ENCODE measurements at places on chromosomes 11 and 22. TPM values are rescaled to one million over a fixed set of nuclear protein-coding genes. Genes with fewer than 3 reads are reported as not detected.

RIMBP3C gene
- total RNA-seq, result not detected

HEPN1 gene
- not detected for total RNA-seq

DNA sequence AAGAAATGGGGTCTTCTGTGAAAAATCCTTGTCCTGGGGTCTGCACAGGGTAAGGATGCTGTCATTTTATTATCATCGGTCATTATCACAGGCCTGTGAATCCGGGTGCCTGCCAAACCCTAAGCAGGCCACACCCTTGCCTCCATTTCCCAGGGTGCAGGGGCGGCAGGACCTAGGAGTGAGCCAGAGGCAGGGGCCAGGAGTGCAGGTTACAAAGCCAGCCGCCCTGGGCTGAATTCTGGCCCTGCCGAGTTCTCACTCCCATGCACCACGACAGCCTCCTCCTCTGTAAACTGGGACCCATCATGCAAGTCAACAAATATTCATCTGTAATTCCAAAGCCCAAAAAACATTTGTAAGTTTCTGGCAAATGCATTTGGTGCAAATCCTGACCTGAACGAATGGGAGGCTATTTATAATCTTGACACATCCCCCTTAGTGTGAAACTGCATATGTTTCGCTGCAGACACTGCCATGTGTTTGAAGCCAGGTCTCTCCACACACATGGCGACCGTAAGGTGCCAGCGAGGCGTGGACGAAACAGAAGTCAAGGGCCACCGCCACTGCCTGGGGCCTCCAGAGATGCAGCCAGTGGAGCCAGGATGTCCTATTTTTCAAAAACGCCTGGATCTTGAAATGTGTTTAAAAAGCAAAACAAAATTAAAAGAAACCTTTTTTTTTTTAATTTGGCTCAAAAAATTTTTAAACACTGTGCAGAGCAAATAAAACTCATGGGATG, 6.7 kb downstream of the CD5 start:
- H3K27ac ChIP-seq, result no peak overlapping the region
- H3K27me3 ChIP-seq, result no peaks in the 10 kb centered on the region
- H3K4me3 ChIP-seq, result no peak overlapping the region
- no peaks in the 10 kb centered on the region for H3K36me3 ChIP-seq

DNA sequence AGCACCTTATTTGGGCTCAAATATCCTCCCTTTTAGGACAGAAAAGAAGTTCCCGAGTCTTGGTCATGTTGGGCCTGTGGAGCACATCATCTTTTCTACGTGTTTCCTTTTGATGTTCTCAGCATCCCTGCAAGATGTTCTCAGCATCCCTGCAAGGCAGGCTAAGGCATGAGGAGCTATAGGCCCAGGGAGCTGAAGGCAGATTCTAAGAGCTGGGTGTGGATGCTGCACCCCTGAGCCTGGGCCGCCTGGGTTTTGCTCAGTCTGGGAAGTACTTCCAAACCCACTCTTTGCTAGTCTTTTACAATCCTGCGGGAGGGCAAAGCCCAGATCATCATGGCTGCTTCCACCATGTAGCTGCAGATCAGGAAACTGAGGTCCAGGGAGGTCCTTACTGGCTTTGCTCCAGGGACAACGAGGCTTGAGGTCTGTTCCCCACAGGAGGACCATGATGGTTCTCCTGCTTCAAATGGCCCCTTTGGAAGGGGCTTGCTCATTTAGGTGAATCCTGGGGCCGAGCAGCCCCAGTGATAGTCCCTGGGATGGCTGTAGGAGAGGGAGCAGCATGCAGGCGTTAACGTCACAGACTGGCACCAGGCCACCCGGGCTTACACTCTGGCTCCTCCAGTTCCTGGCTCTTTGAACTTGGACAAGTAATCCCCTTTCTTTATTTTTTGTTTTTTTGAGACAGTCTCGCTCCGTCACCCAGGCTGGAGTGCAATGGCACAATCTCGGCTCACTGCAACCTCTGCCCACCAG, 10.6 kb downstream of the LRRC75B start:
- no peaks in the 10 kb centered on the region for H3K27me3 ChIP-seq
- no peaks in the 10 kb centered on the region for H3K36me3 ChIP-seq
- H3K27ac ChIP-seq, result no peak overlapping the region
- DNase-seq, result no peak
- no peak overlapping the region for H3K4me3 ChIP-seq

UBQLN3 gene
- total RNA-seq, result 1.5 TPM

All from uterus (tissue), 4 donors.